Hematopoietic multipotent progenitor cell (in vitro differentiated cells): ENCODE measurements at places on chromosomes 6 and 20. TPM values are rescaled to one million over a fixed set of nuclear protein-coding genes. Genes with fewer than 3 reads are reported as not detected.

PRDM1 gene
- total RNA-seq: 0.27 TPM

GRCh38 chr6:10347561-10348327 lies 67.1 kb downstream of the TFAP2A start:
- DNase-seq: no peak

GRCh38 chr6:12328701-12329100 lies 38.5 kb downstream of the EDN1 start:
- DNase-seq: no peak

- DNase-seq: peak; percentile 5
These were observed 40.5 kb downstream of the ADGRB3 start for GRCh38 chr6:68675548-68675947.

OPRL1 gene
- total RNA-seq: 10.5 TPM

DNA sequence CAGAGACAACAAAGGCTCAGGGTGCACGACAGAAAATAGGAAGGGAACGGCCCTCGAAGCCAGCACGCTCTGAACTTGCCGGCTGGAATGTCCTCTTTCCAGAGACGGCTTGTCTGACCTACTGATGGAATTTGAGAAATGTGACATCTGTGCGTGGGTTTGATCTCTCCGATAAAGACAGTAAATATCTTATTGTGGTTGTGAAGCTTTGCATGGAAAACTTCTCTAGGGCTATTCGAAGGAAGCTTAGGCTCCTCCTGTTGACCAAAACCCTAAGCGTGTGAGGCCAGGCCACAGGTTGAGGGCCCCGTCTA lies 247.3 kb downstream of the ZNF217 start:
- no peak for DNase-seq

DACT2 gene
- total RNA-seq: not detected

DNA sequence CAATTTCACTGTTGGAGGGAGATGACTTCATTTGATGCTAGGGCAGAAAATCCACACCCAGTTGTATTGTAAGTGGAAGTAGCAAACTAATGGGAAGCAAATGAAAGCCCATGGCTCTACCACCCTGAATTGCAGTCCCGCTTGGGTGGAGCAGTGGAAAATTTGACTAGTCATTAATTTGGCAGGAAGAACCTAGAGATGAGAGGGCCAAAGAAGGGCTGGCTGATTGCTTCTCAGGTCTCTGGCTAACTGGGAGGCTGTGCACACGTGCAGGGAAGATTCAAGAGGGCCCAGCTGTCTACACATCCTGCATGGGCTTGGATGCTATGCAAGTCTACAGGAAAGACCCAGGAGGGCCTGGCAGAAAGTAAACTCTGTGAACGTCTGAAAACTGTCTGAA lies 466.2 kb downstream of the TFAP2A start:
- DNase-seq: no peak

DNA sequence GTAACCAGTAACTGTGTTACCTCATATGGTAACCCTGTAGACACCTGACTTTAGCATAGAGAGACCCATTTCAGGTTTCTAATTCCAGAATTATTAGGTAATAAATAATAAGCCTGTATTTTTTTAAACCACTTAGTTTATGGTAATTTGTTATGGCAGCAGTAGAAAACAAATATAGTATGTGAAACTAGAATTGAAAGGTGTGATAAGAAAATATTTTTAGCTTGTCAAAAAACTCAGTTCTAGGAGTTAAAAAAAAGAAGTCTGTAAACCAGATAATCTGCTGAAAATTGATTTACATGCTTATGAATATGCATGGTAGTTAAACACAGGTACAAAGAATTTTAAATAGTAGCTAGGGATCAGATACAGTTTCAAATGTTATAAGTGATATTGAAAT lies 695.0 kb upstream of the GJE1 start:
- DNase-seq: no peak

DNA sequence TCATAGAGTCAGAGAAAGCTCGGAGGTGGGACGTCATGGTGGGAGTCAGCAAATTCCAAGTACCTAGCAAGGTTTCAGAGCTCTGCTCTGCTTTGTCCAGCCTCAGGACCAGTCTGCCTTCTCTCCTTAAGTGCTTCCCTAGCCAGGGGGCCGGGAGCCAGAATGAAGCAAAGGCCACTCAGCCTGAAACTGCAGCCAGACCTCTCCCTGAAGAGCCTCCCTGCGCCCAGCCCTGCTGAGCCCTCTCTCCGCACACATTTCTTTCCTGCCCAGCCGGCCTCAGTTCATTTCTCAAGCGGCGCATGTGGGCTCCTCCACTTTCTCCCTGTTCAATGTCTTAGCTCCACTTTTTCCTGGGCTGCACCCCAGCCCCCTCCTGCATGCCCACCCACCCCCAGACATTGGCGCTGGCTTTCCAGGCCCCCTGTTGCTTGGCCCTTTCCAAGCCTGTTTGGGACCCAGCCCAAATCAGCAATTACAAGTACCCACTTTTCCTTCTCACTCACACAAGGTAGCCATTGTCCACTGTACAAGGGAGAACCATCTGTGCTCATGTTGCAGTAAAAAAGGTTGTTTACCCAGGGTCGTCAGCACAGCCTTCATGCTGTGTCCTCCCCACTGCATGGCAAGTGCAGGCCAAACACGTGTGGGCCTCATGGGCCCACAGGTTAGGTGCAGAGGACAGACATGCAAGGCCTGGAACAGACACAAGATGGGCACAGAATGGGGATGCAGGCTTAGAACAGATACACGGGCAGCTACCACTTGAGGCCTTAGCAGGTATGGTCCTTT lies 147.1 kb downstream of the MRPL14 start:
- no peak for DNase-seq

COMMD7 gene
- 43.4 TPM for total RNA-seq

LST1 gene
- total RNA-seq: 74.9 TPM

DNA sequence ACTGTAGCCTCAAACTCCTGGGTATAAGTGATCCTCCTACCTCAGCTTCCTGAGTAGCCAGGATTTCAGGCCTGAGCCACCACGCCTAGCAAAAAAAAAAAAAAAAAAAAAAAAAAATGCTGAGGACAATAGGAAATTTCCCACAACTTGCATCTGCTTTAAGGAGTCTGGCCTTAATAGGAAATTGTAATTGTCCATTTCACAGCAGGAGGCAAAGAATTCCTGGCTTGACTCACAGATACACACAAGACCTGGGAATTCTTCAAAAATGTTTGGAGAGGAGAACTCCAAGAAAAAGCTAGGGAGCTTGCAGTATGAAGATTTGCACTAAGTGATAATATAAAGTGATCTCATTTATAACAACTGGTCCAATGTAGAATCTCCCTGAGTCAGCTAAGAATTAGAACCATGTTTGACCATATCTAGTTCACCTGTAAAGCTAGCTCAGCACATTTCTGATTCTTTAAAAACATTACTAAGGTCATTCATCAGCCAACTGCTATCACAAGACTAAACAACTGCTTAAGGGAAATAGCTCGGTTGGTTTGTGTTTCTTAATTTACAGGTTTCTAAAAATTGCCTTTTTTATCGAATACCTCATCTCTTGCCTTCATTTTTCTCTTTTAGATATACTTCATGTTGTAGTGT lies 80.2 kb upstream of the SLC2A12 start:
- no peak for DNase-seq

GRCh38 chr20:64082820-64083377 lies 1.3 kb downstream of the LKAAEAR1 start:
- DNase-seq: no peak

DNA sequence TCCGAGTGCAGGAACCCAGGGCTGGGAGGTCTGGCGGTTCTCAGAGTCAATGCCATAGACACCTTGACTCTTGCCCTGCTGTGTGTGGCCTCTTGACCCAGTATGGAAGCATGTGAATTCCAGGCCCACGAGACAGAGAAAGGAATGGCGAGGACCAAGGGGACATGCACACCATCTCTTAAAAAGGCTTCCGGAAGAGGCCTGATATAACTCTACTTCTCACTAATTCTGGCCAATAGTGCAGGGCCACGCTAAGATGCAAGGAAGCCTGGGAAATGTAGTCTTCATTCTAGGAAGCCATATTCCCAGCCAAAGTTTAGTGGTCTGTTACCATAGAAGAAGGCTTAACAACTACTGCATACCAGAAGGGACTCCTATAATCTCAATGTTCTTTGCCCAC lies 177.0 kb upstream of the KCNG1 start:
- DNase-seq: no peak

DNA sequence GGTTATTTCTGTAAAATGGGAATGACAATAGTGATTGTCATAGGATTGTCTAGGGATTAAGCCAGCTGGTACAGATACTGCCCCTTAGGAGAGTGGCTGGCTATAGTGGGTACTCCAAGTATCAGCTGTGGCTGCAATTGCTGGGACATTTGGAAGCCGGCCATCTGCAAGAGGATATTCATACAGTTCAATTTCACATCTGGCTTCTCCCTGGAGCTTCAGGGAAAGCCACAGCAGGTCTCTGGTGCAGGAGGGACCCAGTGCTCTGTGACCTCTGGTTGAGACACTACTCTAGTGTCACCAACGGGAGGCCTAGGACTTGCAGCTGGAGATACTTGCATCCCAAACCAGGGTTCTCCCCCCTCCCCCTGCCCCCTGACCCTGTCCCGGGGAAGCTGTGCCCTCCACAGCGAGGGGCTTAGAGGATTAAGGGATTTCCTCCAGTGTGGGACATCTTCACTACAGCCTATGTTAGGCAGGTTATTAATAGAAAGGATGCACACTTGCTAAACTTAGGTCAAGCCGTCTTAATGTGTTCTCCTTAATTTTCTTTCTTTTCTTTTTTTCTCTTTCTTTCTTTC lies 2.7 kb downstream of the SLC2A10 start:
- no peak for DNase-seq

LY86 gene
- 2.2 TPM for total RNA-seq

- DNase-seq: peak; percentile 45
These were observed at the start of gene ADA for GRCh38 chr20:44651684-44652423. Gene ADA (minus strand): TSS chr20:44651699. CDS start chr20:44651607, 92 bp downstream.

CALHM4 gene
- not detected for total RNA-seq

- peak; percentile 8 for DNase-seq
These were observed 132.6 kb upstream of the CST7 start for GRCh38 chr20:24816431-24816830.

DNA sequence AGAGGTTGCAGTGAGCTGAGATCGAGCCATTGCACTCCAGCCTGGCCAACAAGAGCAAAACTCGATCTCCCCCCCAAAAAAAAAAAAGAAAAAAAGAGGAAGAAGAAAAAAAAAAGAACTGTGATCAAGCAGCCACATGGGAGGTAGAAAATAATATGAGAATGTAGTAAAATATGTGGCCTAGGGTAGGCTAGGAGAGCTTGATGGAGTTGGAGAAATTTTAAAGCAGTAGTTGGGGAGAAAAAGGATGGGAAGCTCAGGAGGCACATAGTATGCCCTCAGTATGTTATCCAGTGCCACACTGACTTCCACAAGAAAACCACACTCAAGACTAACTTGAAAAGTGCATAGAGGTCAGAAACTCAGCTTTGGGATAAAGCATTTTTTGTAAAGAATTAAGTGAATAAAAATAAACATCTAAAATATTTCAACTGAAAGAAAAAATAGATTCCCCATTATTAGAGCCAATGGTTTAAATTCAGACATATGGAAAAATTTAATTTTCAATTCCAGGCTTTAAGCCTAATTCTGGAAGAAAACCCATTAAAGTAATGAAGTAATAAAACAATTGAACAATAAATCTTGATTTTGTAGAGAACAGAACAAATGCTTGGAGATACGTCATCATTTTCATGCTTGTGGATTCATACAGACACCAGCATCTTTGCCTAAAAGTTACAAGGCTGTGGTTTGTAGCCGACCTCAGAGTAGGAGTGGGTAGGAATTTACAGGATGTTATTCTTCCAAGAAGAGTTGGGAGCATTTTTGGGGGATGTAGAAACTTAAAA lies 34.7 kb downstream of the PLEKHG1 start:
- DNase-seq: no peak

- no peak for DNase-seq
These were observed 7.7 kb upstream of the MYB start for GRCh38 chr6:135173242-135173988.

SLC22A1 gene
- under 0.01 TPM for total RNA-seq

DNA sequence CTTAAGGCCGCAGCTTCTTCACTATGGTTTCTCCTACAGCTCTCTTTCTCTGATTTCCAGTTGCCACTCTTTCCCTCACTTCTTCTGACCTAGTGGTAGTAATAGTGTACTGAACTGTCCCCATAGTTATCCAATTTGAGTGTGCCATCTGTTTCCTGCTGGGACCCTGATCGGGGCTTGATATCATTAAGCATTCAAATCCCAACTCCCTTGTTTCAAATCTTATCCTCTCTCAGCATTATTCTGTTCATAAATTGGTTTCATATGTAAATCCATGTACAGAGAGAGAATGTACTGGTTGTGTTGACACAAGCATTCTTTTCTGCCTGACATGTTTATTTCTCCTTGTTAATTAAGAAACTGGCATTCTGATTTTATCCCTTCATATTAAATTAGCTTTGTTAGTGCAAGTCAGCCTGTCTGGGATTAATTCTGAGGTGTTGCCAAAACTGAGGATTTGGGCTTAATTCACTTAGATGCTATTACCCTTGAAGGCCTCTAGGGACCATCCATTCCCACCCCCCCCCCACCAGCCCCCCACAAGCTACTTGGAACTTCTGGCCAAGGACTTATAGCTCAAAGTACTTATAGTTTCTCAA lies 84.6 kb upstream of the PROKR2 start:
- no peak for DNase-seq

ARMH2 gene
- total RNA-seq: 0.54 TPM

PAK5 gene
- total RNA-seq: not detected

ESR1 gene
- 1.9 TPM for total RNA-seq

DNA sequence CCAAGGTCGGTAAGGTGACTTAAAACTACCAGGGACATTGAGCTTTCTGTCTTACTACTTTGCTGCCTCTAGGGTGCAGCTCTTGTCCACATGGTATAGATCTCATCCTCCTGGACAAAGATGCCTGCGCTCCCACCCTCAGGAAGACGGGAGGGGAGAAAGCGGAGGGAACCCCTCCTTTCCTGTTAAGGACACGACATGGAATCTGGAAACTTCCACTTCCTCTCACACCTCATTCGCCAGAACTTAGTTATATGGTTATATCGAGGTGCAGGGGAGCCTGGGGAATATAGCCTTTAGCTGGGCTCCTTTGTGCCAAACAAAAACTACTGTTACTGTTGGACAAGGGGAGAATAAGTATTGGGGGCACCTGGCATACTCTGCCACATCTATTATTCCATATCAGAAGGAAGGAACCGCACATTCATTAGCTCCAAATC lies 224.3 kb upstream of the TSHZ2 start:
- no peak for DNase-seq

GRCh38 chr6:30656513-30656912 lies 9.6 kb downstream of the C6orf136 start:
- no peak for DNase-seq

PDYN gene
- not detected for total RNA-seq

TMEM244 gene
- not detected for total RNA-seq

DNA sequence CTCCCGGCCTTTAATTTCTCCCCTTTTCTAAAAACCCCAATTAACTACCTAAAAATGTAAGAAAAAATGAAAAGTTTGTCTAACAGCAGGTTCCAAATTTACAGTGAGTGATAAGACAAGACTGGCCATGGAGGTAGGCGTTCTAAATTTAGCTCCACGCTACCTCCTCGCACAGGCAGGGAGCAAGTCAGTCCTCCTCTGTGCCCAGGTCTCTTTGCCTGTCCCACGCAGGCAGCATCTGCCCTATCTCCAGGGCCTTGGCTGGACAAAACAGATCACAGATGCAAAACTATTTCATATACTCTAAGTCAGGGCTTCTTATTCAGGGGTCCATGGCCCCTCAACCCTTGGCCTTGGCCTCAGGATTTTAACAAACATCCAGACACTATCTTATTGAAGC lies 98.0 kb upstream of the JARID2 start:
- DNase-seq: no peak

- no peak for DNase-seq
These were observed 249.5 kb downstream of the ZFAND3 start for GRCh38 chr6:38068854-38069590.
